ENCODE measurements at places on chromosomes 5 and 9.

DNA sequence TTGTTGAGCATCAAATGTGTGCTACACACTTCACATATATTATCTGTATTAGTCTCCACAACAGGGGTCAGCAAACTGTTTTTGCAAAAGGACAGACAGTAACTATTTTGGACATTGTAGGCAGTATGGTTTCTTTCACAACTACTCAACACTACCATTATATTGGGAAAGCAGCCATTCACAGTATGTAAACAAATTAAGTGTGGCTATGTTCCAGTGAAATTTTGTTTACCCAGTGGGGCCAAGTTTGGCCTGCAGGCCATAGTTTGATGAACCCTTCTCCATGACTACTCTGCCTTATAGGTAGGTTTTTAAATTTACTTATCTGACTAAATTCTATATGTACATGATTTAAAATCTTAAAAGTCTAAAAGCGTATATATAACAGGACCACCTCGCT is 13.0 kb upstream of the FAM151B start:
- no peak for DNase-seq

GRCh38 chr9:108437656-108438055 is 418.1 kb downstream of the ACTL7B start:
- no peak for DNase-seq

DNA sequence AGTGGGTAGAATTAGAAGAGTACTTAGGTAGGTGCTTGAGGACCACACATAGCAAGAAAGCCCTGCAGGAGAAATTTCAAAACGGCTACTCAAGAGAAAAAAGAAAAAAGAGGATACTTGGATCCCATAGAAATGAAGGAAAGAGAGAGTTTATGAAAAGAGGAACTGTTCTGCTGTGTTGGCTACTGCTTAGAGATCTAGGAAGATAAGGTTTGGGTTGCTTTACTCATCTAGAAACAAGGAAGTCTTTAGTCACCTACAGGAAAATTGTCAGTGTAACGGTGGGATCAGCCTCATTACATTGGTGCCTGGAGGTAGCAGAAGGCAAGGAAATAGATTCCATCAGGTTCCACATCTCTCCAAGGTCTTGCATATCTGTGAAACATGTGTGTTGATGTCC is 14.8 kb upstream of the C5orf46 start:
- DNase-seq = no peak

- DNase-seq = peak; percentile 24
Observed at GRCh38 chr9:120716483-120716882, 2.2 kb upstream of the MEGF9 start.

GRCh38 chr9:20197976-20198685 is 409.3 kb upstream of the SLC24A2 start:
- DNase-seq = no peak

DNA sequence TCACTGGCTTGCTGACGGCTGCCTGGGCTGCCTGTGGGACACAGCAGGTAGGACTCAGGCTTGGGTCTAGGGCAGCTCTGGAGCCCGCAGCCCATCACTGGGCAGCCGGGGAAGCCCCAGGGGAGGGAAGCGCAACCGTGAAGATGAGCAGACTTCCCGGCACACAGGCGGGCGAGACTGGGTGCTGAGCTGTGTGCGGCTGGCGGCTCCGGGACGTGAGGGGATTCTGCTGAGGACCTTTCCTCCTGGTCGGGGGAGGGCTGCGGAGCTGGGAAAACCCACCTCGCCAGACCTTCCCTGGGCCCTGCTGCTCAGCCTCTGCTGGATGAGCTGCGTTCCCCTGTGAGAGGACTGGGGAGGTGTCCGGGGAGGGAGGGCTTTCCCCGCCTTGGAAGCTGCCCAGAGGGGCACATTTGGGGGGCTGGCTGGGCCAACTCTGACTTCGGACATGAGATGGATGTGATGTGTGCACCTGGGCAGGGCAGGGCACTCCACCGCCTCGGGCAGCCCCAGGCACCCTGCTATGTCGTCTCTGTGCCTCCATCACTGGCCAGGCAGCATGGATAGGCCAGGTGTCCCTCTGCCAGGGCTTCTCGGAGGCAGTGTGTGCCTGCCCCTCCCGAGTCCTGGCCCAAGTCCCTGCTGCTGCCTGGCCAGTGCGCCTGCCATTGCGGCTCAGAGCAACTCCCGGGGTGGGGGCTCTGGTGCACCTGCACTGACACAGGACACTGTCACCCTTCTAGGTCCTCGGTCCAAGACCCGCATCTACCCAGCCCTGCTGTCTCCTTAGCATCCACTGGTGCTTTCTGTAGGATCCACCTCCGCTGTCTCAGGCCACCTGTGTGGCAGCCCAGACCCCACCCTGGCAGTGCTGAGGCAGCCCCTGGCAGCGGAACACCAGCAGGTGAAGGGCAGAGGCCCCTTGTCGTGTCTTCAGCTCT is 66.4 kb downstream of the COL5A1 start:
- peak; percentile 70 for DNase-seq

DNA sequence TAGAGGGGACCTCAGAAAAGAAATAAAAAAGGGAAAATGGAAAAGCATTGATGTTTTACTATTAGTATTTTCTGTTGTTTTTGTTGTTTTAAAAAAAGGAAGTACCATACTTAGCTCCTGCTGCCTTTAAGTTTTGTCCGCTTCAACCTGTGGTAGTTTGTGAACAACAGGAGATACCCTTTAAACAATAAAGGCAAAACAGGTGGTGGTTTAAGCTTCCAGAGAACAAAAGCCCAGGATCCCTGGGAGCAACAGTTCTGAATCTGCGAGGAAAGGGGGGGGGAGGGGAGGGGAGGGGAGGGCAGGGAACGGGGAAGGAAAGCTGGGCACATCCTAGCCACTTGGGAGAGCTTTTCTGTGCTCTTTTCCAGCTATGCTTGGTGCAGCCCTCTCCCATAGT is 2.1 kb upstream of the PSIP1 start:
- DNase-seq = no peak

DNA sequence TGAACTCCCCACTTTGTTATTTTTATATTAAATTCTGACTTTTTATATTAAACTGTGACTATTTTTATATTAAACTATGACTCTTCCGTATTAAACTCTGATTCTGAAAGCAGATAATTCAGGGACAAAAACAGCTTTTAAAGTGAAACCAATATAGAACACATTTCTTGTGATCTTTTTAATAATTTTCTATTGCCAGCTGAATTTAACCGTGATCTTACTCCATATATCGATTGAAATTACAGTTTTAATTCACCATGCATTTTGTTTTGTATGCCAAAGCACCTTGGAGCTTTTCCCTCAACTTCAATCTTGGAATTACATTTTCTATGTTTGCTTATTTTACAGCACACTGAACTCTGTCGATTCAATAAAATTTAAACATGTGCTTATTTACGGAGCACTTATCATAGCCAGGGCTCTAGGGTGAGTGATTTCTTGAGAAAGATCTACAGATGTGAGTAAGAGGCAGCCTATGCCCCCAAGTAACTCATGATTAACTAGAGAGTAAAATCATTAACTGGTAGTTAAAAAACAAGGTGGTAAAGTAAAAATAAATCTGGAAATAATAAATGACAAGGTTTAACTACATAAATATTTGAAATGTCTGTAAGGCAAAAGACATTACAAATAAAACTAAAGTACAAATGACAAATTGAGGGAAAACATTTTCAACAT is 72.9 kb upstream of the ALDH1B1 start:
- DNase-seq = no peak
